ENCODE measurements at places on chromosomes 6 and 20.

DNA sequence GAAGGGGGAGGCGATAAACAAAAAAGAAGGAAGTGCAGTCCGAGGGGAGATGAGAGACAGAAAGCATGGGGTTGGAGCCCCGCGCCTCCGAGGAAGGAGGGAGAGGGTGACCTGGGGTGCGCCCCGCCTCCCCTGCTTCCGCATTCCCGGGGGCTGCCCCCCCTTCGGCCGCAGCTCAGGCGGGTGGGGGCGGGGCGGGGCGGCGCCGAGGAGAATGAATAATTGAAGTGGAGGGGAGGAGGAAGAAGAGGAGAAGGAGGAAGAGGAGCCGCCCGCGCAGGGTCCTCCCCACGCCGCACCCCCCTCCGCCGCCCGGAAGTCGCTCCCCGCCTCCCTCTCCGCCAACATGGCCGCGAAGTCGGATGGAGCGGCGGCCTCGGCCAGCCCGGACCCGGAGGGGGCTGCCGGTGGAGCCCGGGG, at the start of gene XKR7:
XKR7 (plus strand) TSS at position 322 of the 420 bp plus-strand sequence; CDS start at position 347, 25 bp downstream.
- DNase-seq: peak; percentile 48

DNA sequence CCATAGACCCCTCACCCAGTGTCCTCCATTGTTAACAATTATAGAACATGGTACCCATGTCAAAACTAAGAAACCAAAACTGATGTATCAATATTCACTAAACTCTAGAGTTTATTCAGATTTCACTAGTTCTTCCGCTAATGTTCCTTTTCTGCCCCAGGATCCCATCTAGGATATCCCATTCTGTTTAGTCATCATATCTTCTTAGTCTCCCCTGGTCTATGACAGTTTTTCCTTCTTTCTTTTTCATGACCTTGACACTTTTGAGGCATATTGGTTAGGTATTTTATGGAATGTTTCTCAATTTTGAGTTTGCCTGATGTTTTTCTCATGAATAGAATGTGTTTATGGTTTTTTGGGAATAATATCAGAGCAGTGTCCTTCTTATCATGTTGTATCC, 146.7 kb downstream of the SCML4 start:
- no peak for DNase-seq

- DNase-seq: no peak
These were observed 249.7 kb upstream of the HS3ST5 start for GRCh38 chr6:114592506-114592905.

- DNase-seq: no peak
These were observed 2.1 kb downstream of the MDN1 start for GRCh38 chr6:89817481-89817880.

GRCh38 chr6:47934023-47934422, 152.2 kb downstream of the OPN5 start:
- no peak for DNase-seq

DNA sequence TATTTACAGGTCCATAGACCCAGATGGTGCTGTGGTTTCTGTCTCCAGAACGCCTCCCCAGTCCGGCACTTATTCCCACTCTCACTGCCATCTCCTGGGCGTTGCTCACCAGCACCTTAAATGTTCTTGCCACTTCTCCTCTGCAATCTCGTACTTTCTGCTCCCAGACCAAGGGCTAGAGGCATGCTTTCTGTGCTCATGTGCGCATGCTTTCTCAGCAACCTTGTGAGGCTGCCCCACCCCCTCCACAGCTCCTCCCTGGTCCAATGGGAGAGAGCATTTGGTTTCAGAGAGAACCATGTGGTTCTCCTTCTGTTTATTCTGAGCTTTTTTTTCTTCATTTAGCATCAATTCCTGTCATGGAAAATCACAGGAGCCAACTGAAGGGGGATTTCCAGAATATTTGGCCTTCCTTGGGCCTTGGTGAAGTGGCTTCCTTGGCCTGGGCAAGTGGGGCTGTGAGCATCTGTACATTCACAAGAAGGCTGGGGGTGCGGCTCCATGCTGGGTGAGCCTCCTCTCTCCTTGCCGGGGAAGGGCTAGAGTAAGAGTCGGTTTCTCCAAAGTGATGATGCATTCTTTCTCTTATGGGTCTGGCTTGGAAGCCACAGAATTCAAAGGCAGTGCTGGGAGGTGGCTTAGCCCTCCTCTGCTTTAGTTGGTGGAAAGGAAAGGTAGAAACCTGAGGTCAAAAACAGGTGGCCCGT, 66.6 kb downstream of the PHACTR3 start:
- no peak for DNase-seq

GRCh38 chr6:85747093-85747492, 104.4 kb upstream of the SYNCRIP start:
- no peak for DNase-seq

DNA sequence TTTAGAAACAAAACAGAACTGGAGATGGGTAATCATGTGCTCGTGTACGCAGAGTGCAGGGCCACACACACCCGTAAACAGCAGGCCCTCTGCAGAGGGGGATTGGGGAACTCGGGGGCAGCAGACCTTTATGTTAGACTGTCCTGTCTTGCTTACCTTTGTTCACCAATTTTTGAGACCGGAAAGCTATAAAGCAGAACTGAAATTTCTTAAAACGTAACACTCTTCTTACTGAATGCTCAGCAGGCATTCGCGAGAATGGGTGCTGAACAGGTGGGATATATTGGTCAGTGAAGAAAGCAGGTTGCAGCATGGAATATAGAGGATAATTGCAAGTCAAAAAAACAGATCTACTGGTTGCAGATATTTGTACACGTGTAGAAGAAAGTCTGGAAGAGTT, 211.1 kb downstream of the BMP7 start:
- DNase-seq: no peak

GRCh38 chr20:50911716-50912115, 19.5 kb downstream of the ADNP start:
- DNase-seq: no peak

GRCh38 chr20:45630371-45630770, 713 bp downstream of the WFDC9 start:
- no peak for DNase-seq

DNA sequence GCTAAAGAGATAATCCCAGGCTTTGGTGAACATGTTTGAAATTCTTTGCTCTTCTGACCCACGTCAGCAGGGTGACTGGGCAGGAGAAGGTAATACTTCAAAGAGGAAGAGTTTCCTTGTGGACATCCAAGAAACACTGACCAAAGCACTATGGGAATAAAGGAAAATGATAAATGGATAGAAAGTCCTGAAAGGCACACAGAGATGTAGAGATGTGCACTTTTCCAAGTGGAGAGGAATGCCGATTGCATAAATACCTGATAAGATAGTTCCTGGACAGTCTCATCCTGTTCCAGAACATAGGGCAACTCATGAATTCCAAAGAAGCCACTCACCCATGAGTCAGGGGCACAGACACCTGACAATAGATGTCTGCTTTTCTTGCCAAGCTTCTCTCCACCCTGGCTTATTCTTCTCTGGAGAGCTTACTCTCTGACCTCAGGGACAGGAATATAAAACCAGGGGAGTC, 191.3 kb upstream of the FOXA2 start:
- no peak for DNase-seq

- DNase-seq: no peak
These were observed 8.6 kb upstream of the FOXF2 start for GRCh38 chr6:1380625-1381427.

DNA sequence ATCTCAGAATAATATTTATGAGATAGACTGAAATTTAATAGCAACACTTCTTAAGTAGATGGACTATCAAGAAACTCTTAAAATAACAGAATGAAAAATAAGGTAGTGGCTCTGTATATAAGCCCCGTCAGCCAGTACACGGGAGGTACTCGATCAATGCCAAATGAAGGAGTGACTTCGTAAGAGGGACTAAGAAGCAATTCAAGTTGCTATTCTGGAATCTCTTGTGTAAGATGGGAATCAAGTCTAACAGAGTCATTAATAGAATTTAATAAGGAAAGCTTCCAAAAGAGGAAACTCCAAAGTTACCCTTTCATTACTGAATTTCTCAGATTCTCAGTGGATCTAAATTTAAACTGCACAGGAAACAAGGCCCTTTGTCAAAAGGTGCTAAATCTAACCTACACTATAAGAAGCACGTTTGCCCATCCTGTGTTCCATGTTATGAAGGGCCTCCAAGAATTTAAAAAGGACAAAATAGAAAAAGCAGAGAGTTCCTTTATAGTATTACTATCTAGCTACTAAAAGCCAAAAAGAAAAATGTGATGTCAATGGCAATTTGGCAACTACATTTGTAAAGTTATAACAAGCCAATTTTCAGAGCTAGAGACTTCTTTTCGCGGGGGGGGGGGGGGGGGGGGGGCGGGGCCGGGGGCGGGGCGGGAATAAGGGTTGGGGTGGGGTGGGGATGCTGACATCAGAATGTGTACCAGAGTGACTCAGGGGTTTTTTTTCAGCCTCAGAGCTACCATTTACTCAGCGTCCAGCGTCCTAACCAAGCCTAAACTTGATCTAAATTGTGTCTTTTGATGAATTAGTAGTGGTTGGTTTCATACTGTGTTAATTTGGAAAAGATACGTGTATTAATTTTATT, 200.6 kb downstream of the GMPR start:
- no peak for DNase-seq

DNA sequence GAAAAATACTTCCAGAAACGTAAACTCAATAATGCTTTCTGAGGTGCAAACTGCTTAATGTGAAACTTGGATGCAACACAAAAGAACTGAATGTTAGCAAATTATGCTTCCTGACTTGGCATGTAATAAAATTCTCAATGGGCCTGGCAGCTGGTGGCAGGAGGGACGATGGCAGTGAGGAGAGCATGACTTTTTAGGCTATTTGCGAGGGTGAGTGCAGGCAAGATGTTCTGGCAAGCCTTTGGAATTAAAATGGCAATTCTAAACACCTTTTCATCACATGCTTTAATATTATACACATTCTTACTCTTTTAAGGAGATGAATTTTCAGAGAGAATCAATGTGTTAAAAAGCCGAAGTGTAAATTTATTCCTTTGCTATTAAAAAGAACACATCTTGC, 224.8 kb upstream of the CDH4 start:
- DNase-seq: no peak

DNA sequence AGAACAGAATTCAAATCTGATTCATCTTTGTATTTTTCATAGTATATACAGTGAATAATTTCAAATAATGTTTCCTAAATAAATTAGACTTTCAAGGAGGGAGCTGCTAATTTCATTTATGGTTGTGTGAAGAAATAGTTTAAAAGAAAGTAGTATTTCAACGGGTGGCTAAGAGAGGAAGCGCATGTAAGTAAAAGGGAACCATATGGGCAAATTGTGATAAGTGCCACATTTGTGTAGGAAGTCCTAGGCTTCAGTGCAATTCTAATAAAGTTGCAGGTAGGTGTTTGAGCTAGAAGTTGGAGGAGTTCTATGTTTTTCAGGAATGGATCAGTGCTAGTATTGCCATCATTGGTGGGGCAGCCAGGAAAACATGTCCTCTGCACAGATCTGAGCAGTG, 178.8 kb upstream of the PRDM1 start:
- DNase-seq: no peak

GRCh38 chr6:18269253-18269652, 4.9 kb upstream of the DEK start:
- no peak for DNase-seq

DNA sequence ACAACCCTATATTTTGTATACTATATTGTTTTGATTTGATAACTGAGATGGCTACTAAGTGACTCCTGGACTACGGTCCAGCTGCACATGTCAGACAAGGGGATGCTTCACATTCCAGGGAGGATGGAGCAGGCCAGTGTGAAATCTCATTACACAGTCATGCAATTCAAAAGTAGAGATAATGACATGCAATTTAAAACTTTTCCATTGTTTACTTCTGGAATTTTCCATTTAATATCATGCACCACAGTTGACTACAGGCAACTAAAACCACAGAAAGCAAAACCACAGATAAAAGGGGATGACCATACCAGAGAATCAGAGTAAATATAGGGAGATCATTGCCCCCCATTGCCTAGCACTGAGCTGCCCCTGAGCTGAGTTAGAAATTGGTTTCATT, 366.4 kb downstream of the BTBD9 start:
- no peak for DNase-seq

GRCh38 chr6:137284811-137285110, 65.6 kb upstream of the IFNGR1 start:
- DNase-seq: no peak

- DNase-seq: no peak
These were observed 39.2 kb downstream of the PSMG4 start for GRCh38 chr6:3297909-3298308.

DNA sequence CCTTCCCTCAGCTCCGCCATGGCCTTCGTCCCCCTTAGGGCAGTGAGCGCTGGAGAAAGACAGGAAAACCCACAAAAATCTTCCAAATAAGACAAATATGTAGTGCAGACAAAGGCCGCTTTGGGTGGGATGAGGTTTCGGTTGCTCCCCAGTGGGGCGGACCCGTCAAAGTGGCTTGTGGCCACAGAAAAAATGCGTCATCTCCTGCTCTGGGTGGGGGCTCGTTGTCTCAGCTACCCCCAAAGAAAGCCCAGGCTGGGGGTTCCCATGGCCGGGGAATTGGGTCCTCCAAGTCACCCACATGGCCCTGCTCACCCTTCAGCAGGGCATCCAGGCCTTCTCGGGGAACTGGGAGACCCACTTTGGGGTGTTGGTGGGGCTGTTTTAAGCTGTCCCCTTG, 21.9 kb upstream of the SCUBE3 start:
- no peak for DNase-seq

- DNase-seq: no peak
These were observed 31.7 kb downstream of the PLEKHG1 start for GRCh38 chr6:150631283-150631983.

DNA sequence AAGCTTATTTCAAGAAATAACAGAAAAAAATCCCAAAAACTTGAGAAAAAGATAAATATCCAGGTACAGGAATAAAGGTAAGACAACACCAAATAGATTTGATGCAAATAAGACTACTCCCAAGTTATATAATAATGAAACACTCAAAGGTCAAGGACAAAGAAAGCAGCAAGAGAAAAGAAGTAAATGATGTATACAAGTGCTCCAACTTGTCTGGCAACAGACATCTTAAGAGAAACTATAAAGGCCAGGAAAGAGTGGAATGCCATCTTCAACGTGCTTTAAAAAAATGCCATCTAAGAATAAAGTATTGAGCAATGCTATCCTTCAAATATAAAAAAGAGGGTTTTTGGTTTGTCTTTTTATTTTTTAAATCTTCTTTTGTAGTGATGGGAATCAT, 54.2 kb downstream of the REV3L start:
- no peak for DNase-seq
